ENCODE measurements at places on chromosomes 12 and 14.

DNA sequence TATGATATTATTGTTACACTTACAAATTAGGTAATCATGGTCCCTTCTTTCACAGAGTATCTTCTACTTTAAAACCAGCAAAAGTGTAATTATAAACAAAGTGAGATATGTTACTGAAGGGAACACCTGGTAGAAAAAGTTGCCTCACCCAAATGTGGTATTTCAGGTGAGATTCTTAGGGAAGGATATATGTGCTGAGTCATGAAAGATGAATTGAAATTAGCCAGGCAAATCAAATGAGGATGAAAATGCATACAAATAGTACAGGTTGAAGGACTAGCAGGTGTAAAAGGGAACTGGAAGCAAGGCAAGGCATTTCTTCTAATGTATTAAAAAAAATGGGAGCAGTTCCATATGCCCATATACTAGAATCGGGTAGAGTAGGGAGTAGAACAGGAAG, 220.9 kb downstream of the PRKD1 start:
- DNase-seq: no peak

GRCh38 chr12:106214571-106214970, 33.2 kb downstream of the CKAP4 start:
- no peak for DNase-seq

DNA sequence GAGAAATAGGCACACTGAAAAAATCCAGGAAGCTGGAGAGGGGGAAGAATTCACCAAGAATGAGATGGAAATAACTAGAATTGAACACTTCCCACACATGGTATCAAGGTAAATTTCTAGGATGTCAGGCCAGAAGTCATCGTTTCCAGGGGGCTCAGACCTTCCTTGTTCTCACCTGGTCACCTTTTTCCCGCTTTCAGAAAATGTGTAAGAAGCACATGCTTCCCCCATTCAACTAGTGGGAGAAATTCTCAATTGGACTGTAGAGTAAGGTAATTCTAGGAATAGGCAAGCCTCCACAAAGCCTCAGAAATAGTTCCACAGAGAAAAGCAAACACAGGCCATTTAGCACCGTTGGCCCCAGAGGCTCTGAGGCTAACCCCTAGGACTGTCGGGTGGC, 2.8 kb upstream of the PTMS start:
- no peak for DNase-seq

- no peak for DNase-seq
Observed at GRCh38 chr12:104486363-104486750, 29.6 kb downstream of the CHST11 start.

- no peak for DNase-seq
Observed at GRCh38 chr12:53090554-53090953, 6.9 kb upstream of the IGFBP6 start.

GRCh38 chr14:99257122-99257672, 14.8 kb downstream of the BCL11B start:
- peak; percentile 15 for DNase-seq

DNA sequence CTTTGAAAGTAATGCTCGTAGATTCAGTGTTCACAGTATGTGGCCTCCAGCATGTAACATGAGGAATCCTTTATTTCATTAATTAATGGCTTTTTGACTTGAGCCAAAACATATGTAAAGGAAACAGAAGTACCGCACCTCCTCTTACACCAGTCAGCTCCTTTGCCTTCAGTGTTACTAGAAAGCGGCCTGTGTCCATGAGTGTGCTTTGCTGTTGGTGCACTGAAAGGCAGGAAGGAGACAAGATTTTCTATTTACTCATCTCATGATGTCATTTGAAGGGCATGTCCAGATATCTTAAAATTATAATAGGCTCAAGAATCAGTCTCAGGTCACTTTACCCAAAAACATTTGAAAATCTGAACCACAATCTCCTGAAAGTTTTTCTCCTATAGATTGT, 9.9 kb upstream of the CCT2 start:
- no peak for DNase-seq

DNA sequence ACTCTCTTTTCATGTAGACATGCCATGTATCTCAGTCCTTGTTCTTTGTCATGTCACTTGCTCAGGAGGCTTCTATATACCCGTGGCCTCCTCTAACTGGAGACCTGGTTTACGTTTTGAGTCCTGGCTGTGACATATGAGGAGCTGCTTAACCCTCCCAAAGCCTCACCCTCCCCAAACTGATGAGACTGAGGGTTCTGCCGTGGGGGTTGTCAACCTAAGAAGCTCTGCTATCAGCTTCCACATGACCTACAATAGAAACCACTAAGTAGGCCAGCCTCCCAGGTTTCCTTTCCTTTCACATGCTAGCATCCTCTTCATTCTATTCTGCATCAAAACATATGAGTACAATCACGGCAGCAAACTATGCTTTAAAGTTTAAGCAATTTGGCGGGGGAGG, 76.8 kb upstream of the WSCD2 start:
- DNase-seq: no peak

GRCh38 chr12:60173224-60174170, 577.7 kb downstream of the SLC16A7 start:
- no peak for DNase-seq

GRCh38 chr12:40655451-40655850, 36.8 kb upstream of the CNTN1 start:
- no peak for DNase-seq

DNA sequence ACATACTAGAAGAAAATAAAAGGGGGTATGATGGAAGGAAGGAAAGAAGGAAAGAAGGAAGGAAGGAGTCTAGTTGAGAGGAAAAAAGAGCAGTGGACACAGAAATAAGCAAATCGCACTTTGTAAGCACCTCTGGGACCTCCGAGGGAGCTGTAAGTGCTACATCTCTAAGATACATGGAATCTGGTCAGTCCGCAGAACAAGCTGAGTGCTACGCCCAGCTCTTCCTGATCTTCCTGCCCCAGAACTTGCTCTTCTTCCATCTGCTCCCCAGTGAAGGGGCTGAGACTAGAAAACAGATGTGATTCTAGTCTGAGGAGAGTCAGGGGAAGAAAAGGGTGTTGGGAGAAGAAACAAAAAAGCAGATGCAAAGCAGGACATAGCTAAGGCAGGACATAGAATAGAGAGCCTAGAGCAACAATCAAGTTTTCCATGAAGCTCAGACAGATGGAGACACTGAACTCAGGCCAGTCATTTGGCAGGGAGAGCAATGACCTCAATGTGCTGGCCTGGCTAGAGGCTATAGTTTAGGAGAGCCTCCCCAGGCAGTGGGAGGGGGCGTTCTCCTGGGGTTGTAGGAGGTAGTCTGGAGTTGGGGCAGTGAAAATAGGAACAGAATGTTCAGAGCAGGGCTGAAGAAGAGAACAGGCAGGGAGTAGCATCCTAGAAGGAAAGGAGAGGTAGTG, 1.7 kb upstream of the MFAP5 start:
- no peak for DNase-seq

- DNase-seq: no peak
Observed at GRCh38 chr12:48422060-48422459, 50.3 kb upstream of the ANP32D start.

DNA sequence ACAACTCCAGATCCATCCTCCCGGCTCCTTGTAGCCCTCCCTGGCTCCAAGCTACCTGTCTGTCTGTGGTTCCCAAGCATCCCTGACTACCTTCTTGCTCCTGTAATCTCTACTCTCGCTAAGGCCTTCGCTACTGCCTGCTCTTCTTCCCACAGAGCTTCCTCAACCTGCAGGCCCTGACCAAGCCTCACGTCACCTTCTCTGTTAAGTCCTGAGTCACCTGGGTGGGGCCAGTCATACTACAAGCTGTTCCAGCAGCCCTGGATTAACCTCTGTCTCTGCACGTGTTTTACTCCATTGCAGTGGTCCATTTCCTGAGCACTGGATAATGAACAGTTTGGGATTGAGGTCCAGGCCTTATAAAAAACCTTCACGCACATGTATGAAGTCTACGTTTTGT, 770.7 kb downstream of the BCL11B start:
- DNase-seq: no peak

DNA sequence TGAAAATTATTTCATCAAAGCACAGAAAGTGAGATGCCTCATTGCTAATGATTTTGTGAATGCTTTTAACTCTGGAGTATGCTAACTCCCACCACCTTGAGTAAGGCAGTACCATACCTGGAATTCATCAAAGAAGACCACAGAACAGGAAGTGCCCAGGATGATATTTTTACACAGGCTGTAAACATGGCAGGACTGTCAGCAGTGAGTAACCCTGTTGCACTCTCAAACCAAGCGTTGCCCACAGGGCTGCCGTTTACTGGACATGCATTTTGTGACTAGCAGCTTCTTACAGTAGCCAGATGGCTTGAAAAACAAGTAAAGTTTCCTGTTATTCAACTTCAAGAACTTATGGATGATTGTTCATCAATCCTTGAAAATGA, 42.4 kb downstream of the RALGAPA1 start:
- peak; percentile 20 for DNase-seq

DNA sequence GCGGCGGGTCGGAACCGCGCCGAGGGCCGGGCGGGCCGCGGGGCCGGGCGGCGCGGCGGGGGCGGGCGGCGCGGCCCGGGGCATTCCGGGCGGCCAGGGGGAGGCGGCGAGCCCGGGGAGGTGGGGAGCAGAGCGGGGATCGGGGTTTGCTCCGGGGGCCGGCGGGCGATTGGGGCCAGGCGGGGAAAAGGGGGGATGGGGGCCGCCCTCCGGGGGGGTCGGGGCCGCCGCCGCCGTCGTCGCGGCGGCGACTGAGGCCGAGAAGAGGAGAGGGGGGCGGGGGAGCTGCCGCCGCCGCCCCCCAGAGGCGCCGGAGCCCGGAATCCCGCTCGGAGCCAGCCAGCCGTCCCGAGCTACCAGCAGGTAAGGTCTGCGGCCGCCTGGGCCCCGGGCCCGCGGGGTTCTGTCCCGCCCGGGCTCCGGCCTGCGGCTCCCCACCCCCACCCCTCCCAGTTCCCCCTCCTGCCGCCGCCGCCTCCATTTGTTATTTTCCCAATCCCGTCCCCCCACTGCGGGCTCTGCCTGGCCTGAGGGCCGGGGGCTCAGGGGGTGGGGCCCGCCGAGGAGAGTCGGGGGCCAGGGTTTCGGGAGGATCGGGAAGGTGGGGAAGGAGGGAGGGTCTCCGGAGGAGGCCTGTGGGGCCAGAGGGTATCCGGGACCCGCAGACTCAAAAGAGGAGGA, 403 bp downstream of the ATN1 start:
- DNase-seq: peak; percentile 32

DNA sequence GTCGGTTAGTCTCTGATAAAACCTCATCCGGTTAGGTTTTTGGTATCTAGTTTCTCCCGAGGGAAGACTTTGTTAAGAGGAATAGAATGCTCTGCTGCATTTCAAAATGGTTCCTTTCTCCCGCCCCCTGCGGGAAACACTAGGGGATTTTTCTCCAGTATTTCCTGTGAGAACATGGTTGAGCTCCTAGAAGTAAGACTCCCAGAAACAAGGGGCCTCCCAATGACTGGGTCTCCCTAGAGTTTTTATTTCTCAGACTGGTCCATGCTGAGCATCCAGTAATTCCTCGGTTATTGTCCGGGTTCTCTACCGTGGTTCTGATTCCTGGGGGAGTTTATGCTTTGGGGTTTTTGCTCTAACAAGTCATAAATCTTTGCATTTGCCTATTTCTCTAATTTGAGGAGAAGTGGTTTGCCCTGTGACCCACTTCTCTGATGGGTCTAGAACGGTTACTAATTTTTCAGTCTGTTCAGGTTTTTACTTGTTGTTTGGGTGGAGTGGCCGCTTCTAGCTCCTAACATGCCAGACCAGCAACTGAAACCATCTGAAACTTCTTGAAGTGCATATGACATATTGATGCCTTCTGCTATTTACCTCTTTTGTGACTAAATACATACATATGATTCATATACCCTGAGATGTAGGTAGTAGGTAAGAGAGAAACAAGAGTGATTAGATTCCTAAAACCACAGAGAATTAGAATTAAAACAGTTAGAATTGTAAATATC, 25.1 kb downstream of the TESPA1 start:
- DNase-seq: no peak

DNA sequence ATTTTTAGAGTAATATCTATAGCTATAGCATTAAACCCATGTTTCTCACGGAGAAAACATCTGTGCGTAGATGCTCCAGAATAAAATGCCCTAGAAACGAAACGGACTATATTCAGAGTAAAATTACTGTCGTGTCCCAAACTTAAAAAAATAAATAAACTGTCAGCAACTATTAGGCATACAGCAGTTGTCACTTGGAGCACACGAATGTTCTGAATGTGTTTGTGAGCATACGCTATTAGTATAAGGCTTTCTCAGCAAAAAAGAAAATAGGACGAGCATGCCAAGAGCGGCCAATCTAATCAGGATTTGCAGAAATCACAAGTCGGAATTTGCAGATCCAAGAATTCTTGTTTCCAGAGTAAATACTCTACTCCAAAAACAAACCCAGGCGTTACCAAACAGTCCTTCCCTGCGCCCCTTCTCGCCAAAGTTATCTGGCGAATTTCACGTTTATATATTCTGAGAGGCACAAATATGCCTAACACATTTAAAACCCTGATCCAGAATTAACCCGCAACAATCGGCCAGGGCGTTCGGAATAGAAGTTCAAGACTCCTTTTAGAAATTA, 836 bp downstream of the PTPN21 start:
- no peak for DNase-seq

DNA sequence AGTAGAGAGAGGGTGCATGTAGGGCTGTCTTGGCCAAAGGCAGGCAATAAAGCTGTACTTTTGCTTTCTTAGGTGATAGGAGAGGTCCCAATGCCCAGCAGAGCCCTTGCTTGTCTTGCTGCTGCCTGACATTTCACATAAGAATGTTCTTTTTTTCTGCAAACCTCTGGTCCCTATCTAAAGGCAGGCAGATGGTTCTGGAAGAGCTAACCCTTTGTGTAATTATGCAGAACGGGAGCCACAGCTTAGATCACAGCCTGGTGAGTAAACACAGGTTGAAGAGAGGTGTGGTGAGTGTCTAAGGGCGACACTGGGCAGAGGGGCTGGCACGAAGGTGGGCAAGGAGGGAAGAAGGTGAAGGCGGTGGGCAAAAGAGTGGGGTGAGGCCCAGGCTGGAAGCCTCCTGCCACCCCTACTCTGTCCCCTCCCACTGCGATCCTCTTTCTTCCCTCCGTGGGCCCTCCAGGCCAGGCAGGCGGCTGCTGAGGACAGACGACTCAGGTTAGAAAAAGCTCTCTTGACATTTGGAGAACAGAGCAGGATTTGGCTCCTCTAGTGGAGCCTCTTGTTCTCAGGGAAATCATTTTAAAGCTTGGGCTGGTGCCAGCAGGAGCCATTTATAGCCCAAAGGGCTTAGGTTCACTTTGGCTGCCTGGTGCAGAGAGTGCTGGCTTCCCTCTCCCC, 42.8 kb downstream of the PRMT8 start:
- no peak for DNase-seq

- no peak for DNase-seq
Observed at GRCh38 chr12:79155683-79156082, 291.1 kb downstream of the SYT1 start.

DNA sequence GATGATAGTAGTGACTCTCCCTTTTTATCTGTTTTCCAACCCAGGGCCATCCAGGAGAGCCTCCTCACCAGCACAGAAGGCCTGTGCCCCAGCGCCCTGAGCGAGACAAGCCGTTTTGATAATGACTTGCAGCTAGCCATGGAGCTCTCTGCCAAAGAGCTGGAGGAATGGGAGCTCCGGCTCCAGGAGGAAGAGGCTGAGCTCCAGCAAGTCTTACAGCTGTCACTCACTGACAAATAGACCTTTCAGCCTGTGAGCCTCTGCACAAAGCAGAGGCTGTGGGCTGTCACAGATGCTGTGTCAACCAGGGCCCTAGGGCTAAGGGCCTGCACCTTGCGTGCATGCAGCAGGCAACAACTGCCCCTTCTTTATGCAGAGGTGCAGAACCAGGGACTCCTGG, 11.0 kb downstream of the C12orf76 start:
- no peak for DNase-seq

GRCh38 chr12:98595243-98595988, 1.9 kb downstream of the SLC25A3 start:
- no peak for DNase-seq

All from CD4-positive, alpha-beta T cell treated with Interleukin-6 for 4 hours (primary cell).